ENCODE measurements at places on chromosomes 12 and 14.

- DNase-seq: no peak
Observed at GRCh38 chr12:122051231-122051876, 27.2 kb upstream of the MLXIP start.

DNA sequence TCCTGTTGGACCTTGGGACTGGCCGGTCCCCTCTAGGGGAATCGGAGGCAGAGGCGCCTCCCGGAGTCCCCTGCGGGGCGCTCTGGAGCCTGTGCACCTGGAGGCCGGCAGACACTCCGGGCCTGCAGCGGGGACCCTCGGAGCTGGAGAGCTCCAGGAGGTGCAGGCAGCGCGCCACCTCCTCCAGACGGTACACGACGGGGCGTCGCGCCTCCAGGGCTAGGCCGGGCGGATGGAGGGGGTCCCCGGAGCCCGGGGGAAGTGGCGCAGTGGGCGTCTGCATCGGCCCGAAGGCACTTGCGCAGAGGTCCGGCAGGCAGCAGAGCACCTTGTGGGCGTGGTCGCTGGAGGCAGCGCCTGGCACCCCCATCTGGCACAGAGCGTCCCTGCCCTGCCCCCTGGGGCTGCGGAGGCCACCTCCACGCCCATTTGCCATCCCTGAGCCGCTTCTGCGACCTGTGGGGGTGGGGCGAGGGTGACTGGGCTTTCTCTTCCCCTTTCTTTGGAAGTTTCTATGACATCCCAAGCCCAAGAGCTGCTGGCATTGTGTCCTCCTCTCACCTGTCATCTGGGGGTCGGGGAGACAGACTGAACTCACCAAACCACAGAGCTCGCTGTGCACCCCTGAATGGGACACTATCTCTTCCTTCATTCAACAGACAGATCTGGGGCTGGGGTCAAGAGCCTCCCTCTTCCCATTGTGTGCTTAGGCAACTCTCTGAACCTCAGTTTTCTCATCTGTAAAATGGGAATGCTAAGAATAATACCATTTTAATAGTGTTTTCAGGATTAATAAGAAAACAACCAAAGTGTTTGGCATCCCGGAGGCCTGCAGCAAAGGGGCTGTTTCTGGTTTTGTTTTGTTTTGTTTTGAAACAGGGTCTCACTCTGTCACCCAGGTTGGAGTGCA, 37.5 kb upstream of the CORO1C start:
- DNase-seq: no peak

GRCh38 chr14:24130380-24130716, at the start of gene FITM1:
Gene FITM1 (plus strand): TSS chr14:24130659. CDS start chr14:24131564, 905 bp downstream.
- no peak for DNase-seq

GRCh38 chr12:27076928-27077327, 5.5 kb downstream of the C12orf71 start:
- no peak for DNase-seq

DNA sequence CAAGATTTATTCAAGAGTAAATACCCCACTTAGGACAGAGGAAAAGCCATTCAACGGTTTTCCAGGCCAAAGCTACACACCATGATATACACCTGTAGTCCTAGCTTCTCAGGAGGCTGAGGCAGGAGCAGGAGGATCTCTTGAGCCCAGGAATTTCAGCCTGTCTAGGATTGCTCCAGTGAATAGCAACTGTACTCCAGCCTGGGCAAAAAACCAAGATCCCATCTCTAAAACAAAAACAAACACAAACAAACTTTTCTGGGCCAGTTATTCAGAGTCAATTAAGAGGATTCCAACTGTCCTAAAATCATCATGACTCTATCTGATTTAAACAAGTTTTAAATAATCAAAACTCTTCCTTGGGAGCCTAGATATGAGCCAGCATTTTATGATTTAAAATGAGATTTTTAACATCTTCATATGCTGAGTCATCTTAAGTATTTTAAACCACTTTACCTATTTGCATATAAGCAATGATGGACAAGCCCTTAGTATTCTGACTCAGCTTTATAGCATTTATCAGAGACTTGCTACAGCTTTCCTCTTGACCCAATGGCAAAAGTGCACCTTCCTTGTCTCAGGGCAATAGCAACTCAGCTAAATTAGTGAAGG, 77.1 kb downstream of the KCNMB4 start:
- no peak for DNase-seq

GRCh38 chr12:109952160-109952858, 43.9 kb downstream of the GIT2 start:
- no peak for DNase-seq

DNA sequence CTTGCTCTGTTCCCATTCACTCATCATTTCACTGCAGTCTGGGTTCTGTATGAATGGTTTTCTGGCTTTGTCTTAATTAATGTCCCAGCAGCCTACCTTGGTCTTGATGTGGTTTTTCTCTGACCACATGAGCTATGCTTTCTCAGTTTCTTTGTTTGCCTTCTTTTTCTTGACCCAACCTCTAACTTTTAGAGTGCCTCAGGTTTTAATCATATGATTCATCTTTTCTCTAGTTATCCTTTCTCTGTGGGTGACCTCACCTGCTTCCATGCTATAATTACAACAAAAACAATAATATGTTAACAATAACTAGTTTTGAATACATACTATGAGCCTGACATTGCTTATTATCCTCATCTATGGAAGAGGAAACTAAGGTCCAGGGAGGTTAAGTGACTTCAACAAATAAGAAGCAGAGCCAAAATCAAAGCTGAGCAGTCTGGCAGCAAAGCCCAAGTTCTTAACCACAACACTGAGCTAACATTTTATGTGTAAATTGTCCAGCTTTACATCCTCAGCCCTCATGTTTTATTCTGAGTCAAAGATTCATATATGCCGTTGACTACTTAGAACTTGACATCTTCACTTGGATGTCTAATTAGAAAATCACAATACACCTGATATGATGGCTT, 4.7 kb upstream of the EPYC start:
- DNase-seq: peak; percentile 78

- no peak for DNase-seq
Observed at GRCh38 chr12:64009321-64010068, 165.0 kb downstream of the SRGAP1 start.

DNA sequence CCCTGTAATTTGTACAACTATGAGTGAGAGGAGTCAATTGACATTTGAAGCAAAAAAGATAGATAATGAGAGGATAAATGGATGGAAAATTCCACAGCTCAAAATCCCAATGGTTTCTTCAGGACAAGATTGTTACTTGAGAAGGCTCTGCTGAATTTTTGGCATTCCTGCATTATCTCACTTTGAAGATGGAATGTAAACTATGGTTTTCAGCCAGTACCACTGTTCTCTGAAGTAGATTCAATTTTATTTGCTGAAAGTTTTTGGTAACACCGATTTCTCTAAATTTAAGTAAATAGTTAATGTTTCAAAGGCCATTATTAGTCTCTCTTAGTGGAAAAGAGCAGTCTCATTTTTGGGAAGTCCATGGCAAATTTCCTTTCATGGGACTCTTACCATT, 121.9 kb upstream of the SLC38A2 start:
- DNase-seq: peak; percentile 73

DNA sequence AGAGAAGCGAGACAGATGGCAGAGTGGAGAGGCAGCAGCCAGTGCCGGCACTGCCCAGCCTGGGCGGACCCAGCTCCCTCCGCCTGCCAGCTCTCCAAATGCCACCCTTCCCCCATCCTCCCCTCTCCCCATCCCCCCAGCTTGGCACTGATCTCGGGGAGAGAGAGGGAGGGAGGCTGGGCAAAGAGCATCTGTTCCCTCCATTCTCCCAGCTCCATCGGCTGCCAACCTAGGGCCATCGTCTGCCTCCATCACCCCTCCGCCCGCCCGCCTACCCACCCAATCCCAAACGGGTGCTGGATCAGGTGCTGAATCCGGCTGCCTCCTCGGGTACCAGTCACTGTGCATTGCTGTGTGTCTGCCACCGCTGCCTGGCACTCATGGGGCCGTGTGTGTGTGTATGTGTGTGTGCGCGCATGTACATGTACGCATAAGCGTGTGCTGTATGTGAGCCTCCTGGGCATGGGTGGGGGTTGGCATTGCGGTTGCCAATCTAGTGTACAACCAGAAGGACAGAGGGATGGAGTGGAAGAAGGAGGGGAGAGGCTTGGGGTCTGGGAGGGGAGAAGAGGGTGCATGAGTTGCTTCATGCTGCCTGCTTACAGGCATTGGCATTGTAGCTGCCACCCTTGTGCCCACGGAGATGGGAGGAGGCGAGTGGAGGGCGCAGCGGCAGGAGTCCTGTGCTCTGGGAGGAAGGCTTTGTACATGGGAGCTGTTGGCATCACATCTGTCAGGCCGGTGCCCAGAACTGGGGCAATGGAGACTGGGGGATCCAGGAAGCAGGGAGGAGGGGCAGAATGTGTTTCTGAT, 38.4 kb downstream of the ZFHX2 start:
- DNase-seq: no peak

- DNase-seq: no peak
Observed at GRCh38 chr14:58617619-58618018, 20.1 kb upstream of the DACT1 start.

DNA sequence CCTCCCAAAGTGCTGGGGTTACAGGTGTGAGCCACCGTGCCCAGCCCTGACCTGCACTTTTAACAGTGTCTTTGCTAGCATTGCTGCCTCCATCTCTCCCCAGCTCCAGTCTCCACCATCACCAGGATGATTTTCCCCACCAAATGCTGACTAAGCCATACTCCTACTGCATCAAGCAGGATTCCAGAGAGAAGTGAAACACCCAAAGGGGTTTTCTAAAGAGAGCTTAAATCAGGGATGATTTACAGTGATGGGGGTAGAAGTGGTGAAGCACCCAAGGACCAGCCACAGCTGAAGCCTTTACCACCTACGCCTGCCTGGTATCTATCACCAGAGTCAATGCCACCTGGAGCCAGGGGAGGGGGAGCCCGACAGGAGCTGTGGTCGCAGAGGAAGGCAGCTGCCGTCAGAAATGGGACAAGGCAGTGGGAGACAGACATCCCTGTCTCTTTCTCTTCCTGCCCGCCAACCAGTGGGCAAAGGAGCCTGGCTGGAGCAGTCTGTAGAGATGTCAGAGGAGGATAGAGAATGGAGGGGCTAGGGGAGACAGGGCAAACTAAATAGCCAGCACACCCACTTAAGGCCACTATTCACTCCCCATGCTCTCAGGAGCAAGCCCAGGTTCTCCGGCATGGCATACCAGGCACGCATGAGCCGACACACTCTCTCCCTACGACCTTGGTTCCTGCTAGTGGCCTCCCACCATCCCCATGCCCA, 22.4 kb upstream of the CD9 start:
- DNase-seq: no peak

- DNase-seq: no peak
Observed at GRCh38 chr14:24844011-24844410, 205.9 kb downstream of the STXBP6 start.

DNA sequence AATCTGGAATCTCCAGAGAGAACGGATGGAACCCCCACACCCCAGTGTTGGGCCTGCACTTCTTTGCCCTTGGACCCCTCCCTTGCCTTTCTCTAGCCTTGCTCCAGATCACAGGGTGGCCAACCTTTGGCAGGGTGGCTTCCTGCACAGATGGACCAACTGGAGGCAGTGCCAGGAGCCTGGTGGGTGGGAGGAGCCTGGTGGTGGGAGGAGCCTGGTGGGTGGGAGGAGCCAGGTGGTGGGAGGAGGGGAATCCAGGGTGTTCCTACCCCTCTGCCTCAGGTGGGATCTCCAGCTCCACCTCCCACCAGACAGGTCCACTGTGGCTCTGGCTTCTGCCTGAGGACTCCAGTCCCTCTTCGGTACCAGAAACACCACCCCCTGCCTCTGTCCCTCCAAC, 15.0 kb upstream of the ORAI1 start:
- no peak for DNase-seq

DNA sequence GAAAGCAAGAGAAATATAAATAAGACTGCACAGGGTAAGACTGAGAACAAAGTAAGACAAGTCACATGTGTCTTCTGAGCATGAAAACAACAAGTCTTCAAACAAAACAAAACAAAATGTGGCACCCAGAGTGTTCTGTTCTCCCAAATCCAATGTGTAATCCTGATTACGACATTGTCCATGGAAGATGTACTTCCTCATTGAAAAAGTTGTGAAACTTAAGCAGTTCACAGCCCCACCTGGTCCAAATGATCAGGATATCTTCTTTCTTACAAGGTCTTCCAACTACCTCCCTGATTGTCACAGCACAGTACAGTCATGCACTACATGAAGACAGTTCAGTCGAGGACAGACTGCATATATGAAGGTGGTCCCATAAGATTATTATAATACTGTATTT, 23.3 kb upstream of the NEK9 start:
- DNase-seq: no peak
